Hematopoietic multipotent progenitor cell treated with erythropoietin and hydrocortisone succinate and interleukin-3 and kit ligand, for 6 days (in vitro differentiated cells): ENCODE measurements at places on chromosomes 12 and 14.
A peak's percentile ranks its signal among the peaks of the same experiment; 100 is the strongest.

GRCh38 chr12:116393859-116394650 is 116.6 kb upstream of the MED13L start:
- no peak for DNase-seq

DNA sequence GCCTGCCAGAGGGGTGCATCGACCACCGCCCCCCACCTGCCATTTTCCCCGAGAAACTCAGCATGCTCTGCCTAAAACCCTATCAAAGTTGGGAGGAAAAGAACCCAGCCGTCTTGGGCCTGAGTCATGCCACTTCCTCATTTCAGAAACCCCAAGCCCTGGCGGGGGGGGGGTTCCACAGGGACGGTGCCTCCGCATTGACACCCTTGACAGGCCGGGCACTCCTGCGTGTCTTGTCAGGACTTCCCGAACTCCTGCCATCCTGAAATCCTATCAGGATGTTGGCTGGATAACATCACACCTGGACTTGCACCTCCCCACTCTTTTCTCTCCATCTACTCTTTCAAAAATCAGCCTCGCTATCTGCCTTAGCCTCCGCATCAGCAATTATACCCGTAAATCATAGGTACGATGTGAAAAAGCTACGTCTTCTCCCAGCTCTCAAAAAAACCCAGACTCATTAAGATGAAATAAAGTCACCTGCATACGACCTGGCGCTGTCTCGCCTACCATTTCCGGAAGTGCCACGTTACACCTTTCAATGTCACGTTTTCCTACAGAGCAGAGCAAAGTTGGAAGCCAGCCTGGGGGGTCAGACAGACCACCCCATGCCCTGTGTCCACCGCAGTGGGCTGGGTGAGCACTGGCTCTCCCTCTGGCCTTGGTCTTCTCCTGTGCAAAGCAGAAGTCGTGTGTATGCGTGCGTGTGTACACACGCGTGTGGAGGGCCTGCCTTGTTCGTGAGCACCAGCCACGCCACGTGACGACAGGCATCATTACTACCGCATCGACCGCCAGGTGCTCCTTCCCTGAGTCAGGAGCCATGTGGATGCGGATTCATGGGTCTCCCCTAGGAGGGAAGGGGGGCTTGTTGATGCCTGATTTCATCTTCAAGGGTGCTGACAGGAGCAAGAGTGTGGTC is 96.7 kb downstream of the RFLNA start:
- DNase-seq, result peak; percentile 84

DNA sequence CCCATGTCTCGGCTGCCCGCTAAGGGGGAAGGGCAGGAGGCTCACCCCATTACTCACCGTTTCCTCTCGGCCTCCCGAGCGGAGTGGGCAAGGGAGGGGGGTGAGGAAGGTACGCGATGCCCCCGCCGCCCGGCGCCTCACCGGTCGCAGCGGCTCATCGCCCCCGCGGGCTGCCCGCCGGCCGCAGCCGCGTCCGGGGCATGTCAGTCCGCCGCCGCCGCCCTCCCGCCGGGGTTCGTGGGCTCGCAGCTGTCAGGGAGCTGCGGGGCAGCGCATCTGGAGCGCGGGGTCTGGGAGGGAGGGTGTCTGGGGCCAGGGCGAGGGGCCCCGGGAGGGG is 461 bp downstream of the SLC8A3 start:
- DNase-seq, result peak; percentile 30

- no peak for DNase-seq
Measured at GRCh38 chr14:100403105-100403504, 80.0 kb downstream of the SLC25A47 start.

DNA sequence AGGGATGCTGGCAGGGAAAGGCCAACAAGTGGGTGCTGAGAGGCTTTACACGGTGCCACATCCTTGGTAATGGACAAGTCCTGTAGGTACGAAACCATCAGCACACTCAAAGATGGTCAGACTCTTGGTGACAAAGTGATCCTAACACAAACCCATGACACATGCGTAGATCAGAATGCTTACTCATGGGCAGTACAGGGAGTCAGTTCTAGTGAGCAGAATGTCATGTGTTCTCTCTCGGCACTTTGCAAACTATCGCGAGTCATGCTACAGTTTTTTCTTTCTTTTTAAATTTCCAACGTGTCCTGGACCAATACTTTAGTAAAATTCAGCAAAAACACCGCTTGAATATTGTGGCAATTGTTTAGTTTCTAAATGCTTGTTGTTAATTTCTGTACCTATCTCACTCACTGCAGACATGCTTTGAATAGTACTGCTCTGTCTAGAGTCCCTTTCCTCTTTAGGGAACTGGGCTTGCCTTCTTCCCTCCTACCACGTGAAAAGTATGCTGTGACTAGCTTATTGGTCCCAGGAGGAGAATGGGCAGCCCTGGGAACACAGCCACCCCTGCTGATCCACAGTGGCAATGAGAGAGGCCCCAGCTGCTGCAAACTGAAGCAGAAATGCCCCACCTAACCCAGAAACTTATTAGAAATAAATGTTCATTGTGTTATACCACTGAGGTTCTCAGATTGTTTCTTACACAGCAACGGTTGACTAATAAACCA is 62.4 kb downstream of the UBR7 start:
- peak; percentile 35 for DNase-seq

- no peak for DNase-seq
Measured at GRCh38 chr12:24467226-24467625, 481.7 kb downstream of the BCAT1 start.

DNA sequence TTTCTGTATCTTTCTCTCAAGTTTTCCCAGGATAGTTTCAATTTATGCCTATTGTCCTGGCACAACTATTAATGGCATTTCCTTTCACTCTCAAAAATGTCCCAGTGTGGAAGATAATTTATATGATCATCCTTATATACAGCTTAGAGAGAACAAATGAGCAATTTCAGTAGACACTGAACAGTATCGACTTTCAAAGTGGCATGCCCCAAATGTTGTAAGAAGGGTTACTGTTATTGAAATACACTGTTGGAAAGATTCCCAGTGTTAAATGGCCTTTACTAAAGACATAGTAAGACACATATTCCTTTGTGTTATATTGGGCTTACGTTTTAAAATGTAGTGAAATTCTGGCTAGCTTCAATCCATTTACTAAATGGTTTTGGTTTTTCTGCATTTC is 202.3 kb upstream of the CDKN3 start:
- DNase-seq, result no peak

DNA sequence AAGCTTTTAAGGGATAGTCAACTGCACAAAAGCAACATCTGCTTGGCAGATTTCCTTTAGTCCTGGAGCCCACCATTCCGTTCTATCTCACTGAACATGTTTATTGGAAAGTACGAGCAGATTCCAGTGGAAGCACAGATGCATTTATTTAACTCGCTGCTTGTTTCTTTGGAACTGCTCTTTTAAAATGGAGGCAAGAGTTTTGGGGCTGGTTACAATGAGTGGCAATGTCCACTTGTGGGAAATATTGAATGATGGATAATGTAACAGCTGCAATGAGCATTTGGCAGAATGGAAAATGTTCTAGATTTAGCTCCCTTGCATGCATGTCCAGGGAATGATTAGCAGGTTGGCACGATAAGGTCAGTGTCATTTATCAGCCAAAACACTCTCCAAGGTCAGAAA is 163.0 kb downstream of the ATP23 start:
- no peak for DNase-seq

GRCh38 chr12:19058235-19059021 is 71.1 kb upstream of the PLEKHA5 start:
- no peak for DNase-seq

GRCh38 chr14:36479344-36479743 is 40.7 kb downstream of the NKX2-1 start:
- DNase-seq, result no peak

DNA sequence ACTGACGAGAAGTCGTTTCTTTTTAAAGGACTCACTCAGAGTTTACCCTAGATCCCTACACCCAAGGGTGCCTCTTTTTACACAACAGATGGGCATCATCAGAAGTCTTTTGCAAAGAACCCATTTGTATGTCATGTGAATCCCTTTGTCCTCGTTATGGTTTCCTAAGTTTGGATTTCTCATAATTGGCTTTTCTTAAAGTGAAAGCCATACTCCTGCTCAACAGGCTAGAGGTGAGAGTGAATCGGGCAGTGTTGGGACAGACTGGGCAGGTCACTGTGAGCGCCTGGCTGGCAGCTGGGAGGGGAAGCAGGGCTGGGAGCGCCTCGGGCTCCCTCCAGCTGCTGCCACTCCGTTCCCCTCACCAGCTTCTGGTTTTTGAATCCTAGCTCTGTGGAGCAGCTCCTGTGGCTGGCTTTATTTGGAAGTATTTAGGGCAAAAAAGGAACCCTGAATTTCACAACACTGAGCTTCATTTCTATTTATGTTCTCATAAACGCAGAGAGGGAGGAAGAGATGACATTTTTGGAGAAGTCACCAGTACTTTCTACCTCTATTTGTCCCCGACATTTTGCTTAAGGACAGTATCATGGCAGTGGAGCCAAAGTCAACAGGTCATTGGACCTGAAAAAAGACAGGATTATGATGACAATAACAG is 63.8 kb upstream of the ACTN1 start:
- DNase-seq, result peak; percentile 17

- no peak for DNase-seq
Measured at GRCh38 chr14:41120402-41120801, 486.3 kb upstream of the LRFN5 start.

- DNase-seq, result no peak
Measured at GRCh38 chr12:45327823-45328383, 112.0 kb downstream of the ANO6 start.

- DNase-seq, result no peak
Measured at GRCh38 chr14:102503641-102504327, 5.8 kb downstream of the ANKRD9 start.

DNA sequence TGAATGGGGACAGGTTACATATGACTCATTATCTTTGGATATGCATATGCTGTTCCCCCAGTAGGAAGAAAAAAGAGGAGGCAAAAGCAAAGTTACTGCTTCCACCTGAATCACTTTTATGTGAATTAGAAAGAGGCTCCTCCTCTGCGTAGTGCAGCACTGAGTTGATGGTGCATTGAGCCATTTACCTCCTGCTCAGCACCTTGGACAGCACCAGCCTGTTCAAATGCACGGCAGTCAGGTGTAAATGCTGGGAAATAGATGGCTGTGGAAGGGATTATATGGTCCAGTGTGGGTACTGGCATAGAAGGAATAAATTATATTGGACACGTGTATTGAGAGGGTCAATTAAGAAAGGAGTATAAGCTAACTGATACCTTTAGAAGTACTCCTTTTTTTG is 541.9 kb upstream of the SEL1L start:
- DNase-seq, result peak; percentile 56

- DNase-seq, result no peak
Measured at GRCh38 chr12:13573698-13574321, 377.3 kb downstream of the EMP1 start.

DNA sequence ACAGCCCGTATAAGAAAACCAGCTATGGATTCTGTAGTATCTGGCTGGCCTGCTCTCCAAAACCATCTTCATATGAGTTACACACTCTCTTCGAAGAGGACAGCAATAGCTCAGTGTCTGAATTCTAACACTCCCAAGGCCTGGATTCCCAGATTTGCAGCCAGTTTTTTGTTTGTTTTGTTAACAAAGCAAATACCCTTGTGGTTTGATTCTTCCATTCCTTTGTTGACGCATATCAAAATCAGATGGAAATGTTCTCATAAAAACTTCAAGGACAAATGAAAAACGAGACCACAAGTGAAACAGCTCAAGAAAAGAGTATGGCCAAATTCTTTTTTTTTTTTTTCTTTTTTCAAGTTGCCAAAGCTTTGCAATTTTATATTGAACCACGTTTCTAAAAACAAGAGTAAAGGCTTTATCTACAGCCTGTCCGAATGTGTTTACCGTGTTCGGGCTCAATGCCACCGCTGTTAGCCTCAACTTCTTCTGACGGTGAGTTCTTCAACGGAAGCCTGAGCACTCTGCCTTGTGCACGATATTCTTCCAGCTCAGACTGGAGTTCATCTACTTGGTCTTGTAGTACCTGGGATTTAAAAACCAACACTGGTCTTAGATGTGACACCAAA is 67.5 kb downstream of the NIN start:
- DNase-seq, result no peak

GRCh38 chr14:28676479-28676878 is 90.1 kb upstream of the FOXG1 start:
- no peak for DNase-seq

GRCh38 chr14:30500222-30500621 is 58.7 kb upstream of the G2E3 start:
- no peak for DNase-seq

GRCh38 chr12:120758798-120759590 is 33.4 kb downstream of the ACADS start:
- DNase-seq, result no peak

- peak; percentile 96 for DNase-seq
Measured at GRCh38 chr12:111812881-111813741, 28.9 kb upstream of the MAPKAPK5 start.
